ENCODE measurements at places on chromosomes 16 and 17.

GRCh38 chr16:82935766-82936165 lies 309.0 kb downstream of the CDH13 start:
- DNase-seq: no peak

DNA sequence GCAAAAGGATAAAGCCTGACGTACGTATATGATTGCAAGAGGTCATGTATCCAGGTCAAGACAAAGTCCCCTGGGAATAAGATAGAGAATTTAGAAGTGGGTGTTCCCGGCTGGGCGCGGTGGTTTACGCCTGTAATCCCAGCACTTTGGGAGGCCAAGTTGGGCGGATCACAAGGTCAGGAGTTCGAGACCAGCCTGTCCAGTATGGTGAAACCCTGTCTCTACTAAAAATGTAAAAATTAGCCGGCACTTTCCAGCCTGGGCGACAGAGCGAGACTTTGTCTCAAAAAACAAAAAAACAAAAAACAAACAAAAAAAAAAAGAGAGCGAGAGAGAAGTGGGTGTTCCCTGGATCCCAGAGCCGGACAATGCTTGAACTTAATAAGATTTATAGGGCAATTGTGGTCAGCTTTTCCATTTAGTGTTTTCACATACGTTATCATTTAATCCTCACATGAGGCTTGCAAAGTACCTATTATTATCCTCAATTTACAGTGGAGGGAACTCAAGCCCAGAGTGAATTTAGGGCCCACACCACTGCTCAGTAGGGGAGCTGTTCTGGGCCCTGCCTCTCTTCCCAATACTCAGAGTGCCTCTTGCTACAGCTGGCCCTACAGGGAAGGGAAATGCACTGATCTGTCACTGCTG lies 481 bp upstream of the GLTPD2 start:
- DNase-seq: no peak

DNA sequence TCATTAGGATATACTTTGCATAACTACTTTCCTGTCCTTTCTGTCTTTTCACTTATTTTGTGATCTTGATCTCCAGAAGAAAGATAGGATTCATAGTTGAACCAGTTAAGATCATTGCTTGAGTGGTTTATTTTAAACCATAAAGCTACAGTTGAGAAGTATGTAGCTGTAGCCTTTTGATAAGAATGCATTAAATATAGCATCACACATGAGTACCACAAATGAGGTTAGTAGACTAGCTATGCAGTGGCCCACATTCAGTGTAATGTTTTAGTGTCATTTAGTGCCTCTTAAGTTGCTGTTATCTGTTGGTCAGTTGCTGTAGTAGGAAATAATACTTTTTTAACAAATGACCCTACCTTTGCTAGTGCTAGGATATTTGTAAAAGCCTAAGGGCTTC lies 1.3 kb downstream of the NLK start:
- no peak for DNase-seq

GRCh38 chr17:77153472-77153871 lies 12.7 kb downstream of the SEC14L1 start:
- no peak for DNase-seq

GRCh38 chr17:60390186-60390585 lies 1.7 kb downstream of the USP32 start:
- no peak for DNase-seq

- DNase-seq: no peak
Observed at GRCh38 chr17:43983515-43984411, 20.7 kb upstream of the NAGS start.
